Fibroblast of lung (primary cell): ENCODE measurements at places on chromosomes 5 and 9. TPM values are rescaled to one million over a fixed set of nuclear protein-coding genes. Genes with fewer than 3 reads are reported as not detected.

DNA sequence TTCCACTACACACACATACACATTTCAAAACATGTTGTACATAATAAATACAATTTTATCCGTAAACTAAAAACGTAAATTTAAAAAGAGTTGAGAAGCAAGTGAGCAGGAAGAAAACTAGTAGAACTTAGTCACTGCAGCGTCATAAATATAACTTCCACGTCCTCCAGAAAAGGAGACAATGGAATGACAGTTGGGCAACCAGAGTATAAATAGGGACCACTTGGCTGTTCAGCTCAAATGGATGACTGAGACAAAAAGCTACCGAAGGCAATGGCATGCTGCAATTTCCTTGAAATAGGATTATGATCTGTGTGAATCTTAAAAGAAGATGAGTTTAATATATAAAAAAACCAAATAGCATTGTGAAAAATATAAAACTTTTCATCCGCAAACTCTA, 438.5 kb upstream of the RGMB start:
- no peak for DNase-seq

- DNase-seq = no peak
These were observed 41.1 kb downstream of the ISOC1 start for GRCh38 chr5:129135633-129136032.

- no peak for DNase-seq
These were observed 217.1 kb downstream of the PIK3R1 start for GRCh38 chr5:68432682-68433081.

GRCh38 chr9:13127131-13127530, 152.4 kb downstream of the MPDZ start:
- no peak for DNase-seq

DNA sequence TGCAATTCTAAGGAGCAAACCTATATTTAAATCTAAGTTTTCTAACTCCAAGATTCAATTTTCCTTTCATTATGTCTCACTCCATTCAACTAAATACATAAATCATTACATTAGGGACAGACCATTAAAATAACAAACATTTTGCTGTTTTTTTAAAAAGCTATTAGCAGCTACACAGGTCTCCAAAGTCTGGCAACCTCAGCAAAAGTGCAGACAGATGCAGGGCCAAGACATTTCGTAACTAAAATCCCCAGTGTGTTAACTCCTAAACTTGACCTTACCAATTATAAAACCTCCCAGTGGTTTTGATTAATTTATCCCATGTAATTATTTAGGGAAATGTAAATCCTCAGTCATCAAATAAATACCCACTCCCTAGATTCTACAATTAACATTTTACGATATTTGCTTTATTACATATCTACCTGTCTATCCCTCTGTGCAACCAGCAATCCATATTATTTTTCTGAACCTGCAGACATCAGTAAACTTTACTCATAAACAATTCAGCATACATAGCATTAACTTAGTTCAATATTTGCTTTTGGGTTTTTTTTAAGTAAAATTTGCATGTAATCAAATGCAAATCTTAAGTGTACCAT, 64.7 kb downstream of the RGS7BP start:
- DNase-seq = no peak

- no peak for DNase-seq
These were observed 5.2 kb downstream of the IL13 start for GRCh38 chr5:132662925-132663770.

- DNase-seq = no peak
These were observed 55.1 kb downstream of the MEGF9 start for GRCh38 chr9:120659209-120659608.

GRCh38 chr5:122790354-122791103, 15.6 kb downstream of the SNX2 start:
- DNase-seq = no peak

- DNase-seq = no peak
These were observed 24.2 kb downstream of the LSM11 start for GRCh38 chr5:157767689-157768088.

DNA sequence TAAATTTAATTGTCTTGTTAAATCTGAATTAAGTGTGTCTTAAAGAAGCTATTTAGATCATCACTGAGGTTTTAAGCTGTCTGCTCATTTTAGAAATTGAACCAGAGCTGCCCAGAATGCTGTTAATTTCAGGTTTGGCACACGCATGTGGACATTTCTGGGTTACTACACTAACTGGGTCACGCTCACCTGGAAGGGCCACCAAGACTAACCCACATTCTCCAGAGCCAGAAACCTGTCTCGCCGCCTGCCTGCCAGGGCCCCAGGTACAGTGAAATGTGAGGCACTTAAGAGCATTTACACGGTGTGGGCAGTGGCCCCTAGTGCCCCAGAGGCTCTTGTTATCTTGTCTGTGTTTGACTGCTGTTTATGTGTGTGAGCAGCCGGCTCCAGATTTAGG, 46.6 kb downstream of the ATP10B start:
- no peak for DNase-seq

- peak; percentile 41 for DNase-seq
These were observed 310.6 kb downstream of the DIRAS2 start for GRCh38 chr9:90331826-90332575.

GRCh38 chr5:170113522-170113900, 7.8 kb downstream of the FOXI1 start:
- no peak for DNase-seq

GRCh38 chr5:141634720-141635119, 1.9 kb downstream of the HDAC3 start:
- no peak for DNase-seq

GRCh38 chr5:132310141-132310834, 16.1 kb downstream of the SLC22A4 start:
- DNase-seq = no peak

The TAL2 gene
- 0.11 TPM in 1 of 2 replicates, not detected in the other for polyA plus RNA-seq

The ABHD17B gene
- polyA plus RNA-seq = 14.6 and 15.4 TPM in 2 replicates

DNA sequence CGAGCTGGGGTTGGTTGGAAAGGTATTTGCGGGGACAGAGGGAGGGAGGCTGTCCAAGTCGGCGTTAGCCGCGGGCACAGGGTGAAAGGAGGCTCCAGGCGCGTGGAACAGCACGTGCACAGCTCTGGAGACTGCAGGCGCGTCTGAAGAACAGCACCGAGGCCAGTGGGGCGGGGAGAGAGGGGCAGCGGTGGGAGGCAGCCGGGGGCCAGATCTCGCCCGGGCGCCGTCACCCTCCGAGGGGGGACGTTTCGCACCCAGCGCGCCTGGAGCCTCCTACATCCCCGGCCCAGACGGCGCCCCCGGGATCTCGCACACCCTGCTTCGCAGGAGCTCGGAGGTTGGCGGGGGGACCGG, 79.6 kb downstream of the NTNG2 start:
- no peak for DNase-seq

DNA sequence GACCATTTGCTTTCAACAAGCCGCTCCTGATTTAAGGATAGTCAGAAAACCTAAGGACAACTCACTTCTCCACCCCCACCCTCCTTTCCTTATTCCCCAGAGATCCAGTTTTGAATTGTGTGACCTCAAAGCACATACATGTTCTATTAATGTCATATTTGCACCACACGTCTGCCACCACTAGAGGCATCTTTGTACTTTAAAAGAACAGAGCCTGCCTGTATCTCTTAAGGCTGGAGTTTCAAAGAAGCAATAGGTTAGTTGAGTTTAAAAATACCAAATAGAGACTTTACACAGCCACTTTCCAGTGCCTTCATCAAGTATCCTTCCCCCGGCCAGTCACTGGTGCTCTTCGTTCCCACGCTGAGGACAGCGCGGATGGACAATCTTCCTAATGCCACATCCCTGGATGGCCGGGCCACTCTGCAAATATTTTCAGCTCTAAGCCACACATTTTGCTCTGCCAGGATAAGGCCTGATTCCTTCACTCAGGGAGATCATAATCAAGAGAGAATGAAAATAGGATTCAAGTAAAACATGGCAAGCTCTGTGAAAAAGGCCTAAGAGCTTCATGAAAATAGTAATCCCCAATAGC, 146.3 kb downstream of the SNCAIP start:
- peak; percentile 23 for DNase-seq

DNA sequence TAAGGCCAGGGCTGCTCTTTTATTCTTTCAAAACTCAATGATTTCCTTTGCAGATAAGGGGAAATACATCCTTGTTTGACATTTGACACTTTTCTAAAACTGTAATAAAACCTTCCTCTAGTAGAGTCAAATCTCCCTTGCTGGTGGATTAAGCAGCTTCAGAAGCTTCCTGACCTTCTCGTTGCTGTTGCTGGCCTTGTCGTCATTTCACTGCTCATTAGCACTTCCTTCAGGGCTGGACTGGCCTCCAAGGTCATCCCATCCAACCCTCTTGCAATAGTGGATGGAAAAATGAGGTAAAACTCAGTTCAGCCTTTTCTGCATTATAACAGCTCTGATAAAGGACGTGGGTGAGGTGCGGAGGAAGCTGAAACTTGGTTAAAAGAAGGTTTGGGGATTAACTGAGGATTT, 1.1 kb upstream of the ADAMTSL1 start:
- DNase-seq = peak; percentile 69

- peak; percentile 91 for DNase-seq
These were observed 503.4 kb downstream of the NFIB start for GRCh38 chr9:13810510-13810909.

The DDX4 gene
- polyA plus RNA-seq = not detected in 2 replicates

The PCDHGB1 gene
- polyA plus RNA-seq = 1.7 TPM in 2 replicates

- peak; percentile 15 for DNase-seq
These were observed 18.9 kb upstream of the CLINT1 start for GRCh38 chr5:157877821-157878220.

DNA sequence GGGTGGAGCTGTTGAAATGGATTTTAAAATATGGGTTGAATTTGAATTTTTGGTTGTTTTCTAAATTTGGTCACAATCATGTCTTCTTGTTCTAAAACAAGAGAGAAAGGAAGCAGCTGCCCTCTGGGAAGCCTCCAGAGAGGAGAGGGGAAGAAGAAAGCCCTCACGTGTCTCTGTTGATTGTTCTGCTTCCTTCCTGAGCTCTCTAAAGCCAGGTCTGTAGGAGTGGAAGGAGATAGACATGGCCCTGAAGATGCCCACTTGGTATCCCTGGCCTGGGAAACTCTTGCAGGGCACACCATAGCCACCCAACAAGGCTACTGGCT, 59.6 kb downstream of the GALNT12 start:
- no peak for DNase-seq

DNA sequence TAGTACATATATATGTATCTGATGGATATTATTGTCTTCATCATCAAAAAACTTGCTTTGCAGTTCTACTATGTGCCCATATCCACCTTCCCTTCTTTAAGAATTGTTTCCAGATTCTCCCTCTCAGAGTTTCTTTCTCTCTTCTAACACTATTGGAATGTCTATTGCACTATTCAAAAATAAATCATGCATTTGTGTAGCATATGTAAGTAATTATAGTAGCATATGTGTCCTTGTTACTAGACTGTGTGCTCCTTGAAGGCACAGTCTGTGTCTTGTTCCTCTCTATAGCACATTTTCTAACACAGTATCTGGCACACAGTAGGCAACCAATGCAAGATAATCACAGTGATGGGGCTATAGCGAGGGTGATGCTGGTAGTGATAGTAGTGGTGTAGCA, 43.4 kb upstream of the TRIM32 start:
- peak; percentile 15 for DNase-seq

DNA sequence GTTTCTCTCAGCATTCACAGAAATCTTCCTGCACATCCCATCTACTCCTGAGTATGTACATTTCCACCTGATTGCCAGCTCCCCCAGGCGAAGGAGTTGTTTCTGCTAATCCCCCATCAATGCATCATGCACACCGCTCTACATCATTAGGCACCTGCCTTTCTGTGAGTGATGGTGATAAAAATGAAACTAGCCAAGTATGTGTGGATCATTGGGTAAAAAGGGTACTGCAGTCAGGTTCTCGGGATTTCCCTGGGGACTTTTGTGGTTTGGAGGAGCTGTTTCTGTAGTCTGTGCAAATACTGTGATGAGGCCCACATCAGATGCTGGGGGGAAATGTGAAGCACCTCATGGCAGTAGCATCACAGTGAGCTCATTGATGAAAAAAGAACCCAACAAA, 30.4 kb downstream of the CAMK4 start:
- peak; percentile 23 for DNase-seq

The FOXE1 gene
- 0.01 and 2.0 TPM in 2 replicates for polyA plus RNA-seq

The PCDHGA10 gene
- 3.8 and 4.2 TPM in 2 replicates for polyA plus RNA-seq

The TAF11L5 gene
- not detected in 2 replicates for polyA plus RNA-seq

The HARS2 gene
- 27.1 and 27.8 TPM in 2 replicates for polyA plus RNA-seq

The UBAP2 gene
- polyA plus RNA-seq = 10.2 and 15.9 TPM in 2 replicates

The PCDHGB3 gene
- polyA plus RNA-seq = 2.5 and 2.9 TPM in 2 replicates

The DMRTA1 gene
- polyA plus RNA-seq = 0.05 and 0.06 TPM in 2 replicates

The LIX1 gene
- not detected in 2 replicates for polyA plus RNA-seq
